ENCODE measurements at places on chromosomes 7 and 10.

DNA sequence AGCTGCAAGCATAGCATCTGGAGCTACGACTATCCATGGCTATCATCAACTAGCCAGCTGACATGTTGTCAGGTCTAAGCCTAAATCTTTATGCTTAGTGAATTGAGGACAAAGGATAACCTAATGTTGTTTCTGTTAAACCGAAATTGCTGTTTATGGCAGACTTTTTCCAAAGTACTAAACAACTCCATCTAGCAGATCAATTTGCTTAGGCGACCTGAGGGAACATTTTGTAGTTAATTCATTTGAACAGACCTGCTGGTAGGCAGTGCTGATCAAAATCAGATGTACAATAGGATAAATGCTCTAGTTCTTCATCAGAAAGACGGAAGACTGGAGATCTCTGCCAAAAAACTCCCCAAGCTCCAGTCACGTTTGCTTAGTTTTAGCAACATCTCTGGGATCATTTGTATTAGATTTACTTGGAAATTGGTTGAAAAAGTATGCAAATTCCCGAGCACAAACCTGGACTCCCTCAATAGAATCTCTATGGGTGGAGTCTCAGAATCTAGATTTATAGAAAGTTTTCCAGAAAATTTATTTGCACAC lies 301.6 kb upstream of the NRP1 start:
- no peak for DNase-seq

GRCh38 chr10:58431903-58432302 lies 46.7 kb downstream of the TFAM start:
- no peak for DNase-seq

GRCh38 chr10:74058658-74059057 lies 60.7 kb downstream of the VCL start:
- DNase-seq = no peak

- DNase-seq = no peak
Observed at GRCh38 chr10:11189582-11190376, 172.1 kb downstream of the CELF2 start.

DNA sequence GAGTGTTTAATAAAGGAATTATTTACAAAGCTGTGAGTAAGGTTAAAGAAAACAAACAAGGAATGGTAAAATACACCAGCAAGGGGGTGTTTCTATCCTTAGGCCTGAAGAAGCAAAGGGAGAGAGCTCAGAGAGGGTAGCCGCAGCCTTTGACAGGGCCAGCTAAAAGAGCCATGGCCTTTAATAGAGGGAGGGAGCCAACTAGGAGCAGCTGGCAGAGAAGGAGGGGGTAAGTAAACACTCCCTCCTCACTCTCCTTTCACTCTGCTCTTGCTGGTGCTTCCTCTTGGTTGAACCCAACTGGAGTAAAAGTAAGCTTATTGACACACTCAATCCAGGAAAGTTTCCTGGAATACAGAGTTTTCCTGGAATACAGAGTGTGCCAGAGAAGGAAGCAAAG lies 87.5 kb downstream of the CH25H start:
- no peak for DNase-seq

GRCh38 chr10:118672766-118673715 lies 77.6 kb upstream of the PRLHR start:
- no peak for DNase-seq

GRCh38 chr10:18497806-18498369 lies 153.5 kb downstream of the NSUN6 start:
- DNase-seq = no peak

- DNase-seq = no peak
Observed at GRCh38 chr10:99292159-99292558, 37.0 kb upstream of the CNNM1 start.

GRCh38 chr7:35253460-35253709 lies 515 bp downstream of the TBX20 start:
- DNase-seq = no peak

DNA sequence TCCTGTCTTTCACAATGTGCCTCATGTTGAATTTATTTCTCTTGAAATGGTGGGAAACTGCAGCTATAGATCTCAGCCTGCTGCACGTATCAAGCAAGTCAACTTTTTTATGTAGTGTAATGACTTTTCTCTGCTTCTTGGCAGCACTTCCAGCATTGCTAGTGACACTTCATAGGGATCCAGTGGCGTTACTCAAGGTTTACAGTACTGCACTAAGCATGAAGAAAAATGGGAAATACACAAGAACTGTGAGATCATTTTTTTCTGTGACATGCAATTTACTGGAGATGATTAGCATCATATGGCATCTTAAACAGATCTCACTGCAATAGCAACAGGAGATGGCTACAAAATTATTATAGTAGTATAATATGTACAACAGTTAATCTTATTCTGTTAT lies 90.9 kb downstream of the POLR1F start:
- DNase-seq = no peak

- no peak for DNase-seq
Observed at GRCh38 chr10:88076027-88076880, 212.8 kb downstream of the PTEN start.

DNA sequence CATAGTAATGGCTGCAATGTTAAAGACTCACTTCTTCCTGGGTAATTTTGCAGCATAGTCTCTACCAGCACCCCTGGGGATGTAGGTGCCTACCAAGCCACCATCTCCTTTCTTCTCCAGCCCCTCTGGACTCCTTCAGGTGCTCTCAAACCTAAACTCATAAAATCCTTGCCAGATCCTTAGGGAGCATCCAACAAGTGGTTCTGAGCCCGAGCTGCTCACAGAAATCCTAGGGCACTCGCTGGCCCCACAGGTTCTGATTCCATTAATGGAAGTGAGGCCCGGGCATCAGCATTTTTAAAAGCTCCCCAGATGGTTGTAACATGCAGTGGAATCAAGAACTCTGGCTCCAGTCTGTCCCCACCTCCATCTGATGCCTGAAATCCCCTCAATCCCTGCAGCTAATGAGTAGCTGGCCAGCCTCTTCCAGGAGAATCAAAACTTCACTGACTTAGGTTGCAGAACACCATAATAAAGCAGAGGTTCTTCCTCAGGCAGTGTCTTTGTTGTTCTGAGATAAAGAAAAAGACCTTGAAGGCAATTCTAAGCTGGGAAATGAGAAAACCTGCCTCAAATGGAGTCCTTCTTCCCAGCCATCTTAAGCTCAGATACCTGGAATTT lies 336.8 kb downstream of the KCNMA1 start:
- no peak for DNase-seq

GRCh38 chr10:117014835-117015234 lies 9.8 kb upstream of the SHTN1 start:
- no peak for DNase-seq

- DNase-seq = no peak
Observed at GRCh38 chr10:51768886-51769465, 69.6 kb upstream of the CSTF2T start.

- no peak for DNase-seq
Observed at GRCh38 chr7:4235596-4235995, 446.5 kb upstream of the FOXK1 start.

DNA sequence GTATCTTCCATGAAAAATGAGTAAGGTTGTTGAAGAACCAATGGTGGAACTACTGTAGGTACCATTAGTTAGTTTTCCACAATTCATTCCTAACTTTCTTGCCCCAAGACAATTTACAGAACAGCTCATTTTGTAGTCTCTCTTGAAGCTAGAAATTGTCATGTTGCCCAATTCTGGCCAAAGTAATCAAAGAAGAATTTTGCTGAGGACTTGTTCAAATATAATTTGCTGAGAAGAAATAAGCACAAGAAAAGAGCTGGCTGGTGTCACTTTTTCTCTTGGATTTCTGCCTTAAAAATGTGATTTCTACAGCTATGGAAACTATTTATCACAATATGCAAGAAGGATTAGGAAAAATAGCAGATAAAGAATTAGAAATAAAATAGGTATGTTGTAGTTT lies 199.2 kb upstream of the SEMA3A start:
- no peak for DNase-seq

DNA sequence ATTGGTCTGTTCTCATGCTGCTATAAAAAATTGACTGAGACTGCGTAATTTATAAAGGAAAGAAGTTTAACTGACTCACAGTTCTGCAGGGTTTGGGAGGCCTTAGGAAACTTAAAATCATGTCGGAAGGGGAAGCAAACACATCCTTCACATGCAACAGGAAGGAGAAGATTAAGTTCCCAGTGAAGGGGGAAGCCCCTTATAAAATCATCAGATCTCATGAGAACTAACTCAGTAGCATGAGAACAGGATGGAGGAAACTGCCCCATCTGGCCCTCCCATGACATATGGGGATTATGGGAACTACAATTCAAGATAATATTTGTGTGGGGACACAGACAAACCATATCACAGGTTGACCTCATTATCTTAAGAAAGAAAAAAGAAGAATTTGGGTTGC lies 134.5 kb downstream of the PPP1R3A start:
- DNase-seq = no peak

DNA sequence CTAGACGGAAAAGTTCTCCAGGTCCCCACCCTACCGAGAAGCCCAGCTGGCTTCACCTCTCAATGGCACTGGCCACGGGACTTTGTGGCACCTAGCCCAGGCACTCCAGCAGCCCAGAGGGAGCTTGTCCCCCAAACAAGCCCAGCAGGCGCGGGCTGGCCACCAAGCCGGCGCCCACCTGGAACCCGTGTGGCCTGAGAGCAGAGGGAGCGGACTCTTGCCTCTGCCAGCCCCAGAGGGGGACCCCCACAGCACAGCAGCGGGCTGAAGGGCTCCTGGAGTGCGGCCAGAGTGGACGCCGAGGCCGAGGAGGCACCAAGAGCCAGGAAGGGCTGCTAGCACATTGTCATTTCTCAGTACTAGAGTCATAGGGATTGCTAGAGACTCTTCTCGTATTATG lies 671.4 kb downstream of the CNTNAP2 start:
- no peak for DNase-seq

- DNase-seq = no peak
Observed at GRCh38 chr7:29853072-29853471, 46.8 kb downstream of the WIPF3 start.

- DNase-seq = no peak
Observed at GRCh38 chr10:101446071-101446470, 92.1 kb downstream of the BTRC start.

DNA sequence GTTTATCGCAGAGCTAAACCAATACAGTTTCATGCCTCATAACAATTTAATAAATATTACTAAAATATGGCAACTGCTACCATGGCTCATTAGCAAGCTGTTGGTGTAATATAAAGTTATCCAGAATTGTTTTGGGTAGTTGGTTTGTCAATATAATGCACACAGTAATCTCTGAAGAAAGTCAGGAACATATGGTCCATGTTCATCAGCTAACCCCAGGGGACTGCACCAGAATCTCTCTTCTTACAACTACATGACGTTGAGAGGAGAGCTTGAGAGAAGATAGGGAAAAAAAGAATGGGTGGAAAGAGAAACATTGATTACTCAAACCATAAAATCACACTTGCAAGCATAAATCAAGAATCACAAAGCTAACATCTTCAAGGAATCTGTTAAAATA lies 333.7 kb downstream of the NRG3 start:
- DNase-seq = no peak

DNA sequence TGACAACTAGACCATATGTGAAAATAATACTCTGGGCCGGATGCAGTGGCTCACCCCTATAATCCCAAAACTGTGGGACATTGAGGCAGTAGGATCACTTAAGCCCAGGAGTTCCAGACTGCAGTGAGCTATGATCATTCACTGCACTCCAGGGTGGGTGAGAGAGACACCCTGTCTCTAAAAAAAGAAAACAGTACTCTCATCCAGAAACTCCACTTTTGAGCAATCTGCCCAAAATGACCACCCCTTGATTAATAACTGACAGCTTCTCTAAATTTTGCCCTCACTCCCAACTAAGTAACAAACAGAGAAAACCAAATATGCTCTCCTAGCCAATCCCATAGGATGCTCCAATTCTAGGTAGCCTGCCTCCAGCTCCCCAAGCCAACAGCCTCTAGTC lies 62.5 kb upstream of the AKR1E2 start:
- no peak for DNase-seq

DNA sequence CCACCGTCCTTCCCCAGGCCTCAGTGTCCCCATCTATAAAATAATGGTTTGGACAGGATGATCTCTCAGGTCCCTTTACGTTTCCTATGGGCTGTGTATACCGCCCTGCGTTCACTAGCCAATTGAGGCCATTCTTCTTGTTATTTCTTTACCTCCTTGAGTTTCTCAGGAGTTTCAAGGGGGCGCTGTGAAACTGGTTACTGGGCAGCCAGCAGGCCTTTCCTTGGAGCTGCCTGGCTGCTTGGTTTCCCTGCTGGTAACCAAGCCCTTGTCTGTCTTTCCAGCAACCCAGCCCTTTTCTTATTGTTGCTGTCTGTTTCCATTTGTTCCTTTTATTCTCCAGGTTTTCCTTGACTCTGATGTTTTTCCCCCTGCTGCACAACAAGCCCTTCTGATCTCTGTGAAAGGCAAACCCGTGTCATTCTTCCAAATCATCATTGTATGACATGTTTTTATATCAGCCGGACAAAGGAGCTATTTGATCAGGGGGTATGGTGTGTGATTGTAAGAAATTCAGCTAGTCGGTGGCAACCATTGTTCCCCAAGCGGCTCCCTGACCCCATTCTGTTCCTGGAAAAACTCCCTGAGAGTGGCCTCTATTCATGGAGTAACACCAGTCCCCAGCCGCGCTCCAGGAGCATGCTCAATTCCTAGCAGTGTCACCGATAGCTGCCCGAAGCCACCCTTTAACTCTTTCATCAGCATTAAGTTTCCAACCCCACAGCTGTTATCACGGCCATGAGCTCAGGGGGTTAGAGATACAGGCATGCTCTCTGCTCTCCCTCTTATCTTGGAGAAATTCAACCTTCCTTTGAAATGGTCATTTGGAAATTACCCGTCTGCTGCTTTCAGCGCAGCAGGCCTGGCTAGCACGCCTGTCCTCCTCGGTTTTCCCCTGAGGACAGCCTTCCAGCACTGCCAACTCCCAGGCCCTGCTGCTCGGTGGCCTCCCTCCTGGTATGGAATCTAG lies 26.6 kb downstream of the FGF8 start:
- no peak for DNase-seq

- no peak for DNase-seq
Observed at GRCh38 chr10:89399956-89400355, 7.5 kb downstream of the IFIT1 start.

DNA sequence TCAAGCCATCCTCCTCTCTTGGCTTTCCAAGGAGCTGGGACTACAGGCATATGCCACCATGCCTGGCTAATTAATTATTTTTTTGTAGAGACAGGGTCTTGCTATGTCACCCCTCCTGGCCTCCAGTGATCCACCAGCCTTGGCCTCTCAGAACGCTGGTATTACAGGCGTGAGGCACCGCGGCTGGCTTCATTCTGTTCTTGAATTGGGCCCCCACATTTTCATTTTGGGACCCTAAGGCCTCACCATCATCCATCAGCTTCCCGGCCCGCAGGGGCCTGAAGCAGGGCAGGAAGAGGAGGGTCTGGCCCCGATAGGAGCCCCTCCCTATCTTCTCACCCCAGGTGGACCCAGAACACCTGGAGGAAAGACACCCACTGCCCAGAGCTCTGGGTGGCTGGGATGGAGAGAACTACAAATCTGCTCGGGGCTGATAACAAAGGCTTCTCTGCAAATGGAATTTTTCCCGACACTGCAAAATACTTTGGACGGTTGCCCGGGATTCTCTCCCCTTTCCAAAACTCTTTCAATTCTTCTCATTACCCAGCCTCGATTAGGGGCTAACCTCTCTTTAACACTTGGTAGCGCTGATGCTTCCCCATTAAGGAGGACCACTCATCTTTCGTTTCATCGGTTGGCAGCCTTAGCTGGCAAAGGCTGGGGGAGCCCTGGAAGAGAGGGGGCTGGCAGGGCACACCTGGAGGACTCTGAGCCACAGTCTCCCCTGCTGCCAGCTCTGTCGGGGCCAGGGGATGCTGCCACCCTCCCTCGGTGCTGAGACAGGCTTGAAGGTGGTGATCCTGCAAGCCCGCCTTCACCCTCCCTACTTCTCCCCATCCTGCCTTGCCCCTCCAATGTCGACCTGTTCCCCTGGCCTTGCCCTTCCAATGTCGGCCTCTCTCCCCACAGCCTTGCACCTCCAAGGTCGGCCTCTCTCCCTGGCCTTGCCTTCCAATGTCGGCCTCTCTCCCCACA lies 81.0 kb upstream of the GNA12 start:
- no peak for DNase-seq
